ENCODE measurements at places on chromosomes 12 and 14.

- no peak for DNase-seq
These were observed 301.6 kb downstream of the ATP23 start for GRCh38 chr12:58242796-58243630.

DNA sequence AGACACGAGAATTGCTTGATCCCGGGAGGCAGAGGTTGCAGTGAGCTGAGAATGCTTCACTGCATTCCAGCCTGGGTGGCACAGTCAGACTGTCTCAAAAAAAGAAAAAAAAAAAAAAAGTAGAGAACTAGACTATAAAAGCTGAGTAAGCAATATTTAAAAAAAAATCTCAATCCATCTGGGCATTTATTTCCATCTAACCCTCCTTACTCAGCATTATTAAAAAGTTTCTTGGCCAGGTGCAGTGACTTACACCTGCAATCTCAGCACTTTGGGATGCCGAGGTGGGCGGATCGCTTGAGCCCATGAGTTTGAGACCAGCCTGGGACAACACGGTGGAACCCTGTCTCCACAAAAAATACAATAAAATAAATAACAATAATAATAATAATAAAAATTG, 4.5 kb downstream of the SUPT16H start:
- no peak for DNase-seq

DNA sequence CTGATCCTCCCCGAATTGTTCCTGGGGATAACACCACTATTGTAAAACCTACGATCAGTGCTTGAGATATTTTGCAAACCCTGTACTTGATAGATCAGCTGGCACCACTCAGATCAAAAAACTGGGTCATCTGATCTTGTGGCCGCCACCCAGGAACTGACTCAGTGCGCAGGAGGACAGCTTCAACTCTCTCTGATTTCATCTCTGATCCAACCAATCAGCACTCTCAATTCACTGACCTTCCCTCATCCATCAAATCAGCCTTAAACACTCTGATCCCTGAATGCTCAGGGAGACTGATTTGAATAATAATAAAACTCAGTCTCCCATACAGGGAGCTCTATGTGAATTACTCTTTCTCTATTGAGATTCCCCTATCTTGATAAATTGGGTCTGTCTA, 4.2 kb upstream of the XPOT start:
- no peak for DNase-seq

- DNase-seq = no peak
These were observed 8.6 kb downstream of the GLIPR1 start for GRCh38 chr12:75489187-75489586.

GRCh38 chr12:122158700-122159285, 15.2 kb downstream of the IL31 start:
- DNase-seq = no peak

- DNase-seq = no peak
These were observed 7.3 kb upstream of the KIF26A start for GRCh38 chr14:104130974-104131651.

DNA sequence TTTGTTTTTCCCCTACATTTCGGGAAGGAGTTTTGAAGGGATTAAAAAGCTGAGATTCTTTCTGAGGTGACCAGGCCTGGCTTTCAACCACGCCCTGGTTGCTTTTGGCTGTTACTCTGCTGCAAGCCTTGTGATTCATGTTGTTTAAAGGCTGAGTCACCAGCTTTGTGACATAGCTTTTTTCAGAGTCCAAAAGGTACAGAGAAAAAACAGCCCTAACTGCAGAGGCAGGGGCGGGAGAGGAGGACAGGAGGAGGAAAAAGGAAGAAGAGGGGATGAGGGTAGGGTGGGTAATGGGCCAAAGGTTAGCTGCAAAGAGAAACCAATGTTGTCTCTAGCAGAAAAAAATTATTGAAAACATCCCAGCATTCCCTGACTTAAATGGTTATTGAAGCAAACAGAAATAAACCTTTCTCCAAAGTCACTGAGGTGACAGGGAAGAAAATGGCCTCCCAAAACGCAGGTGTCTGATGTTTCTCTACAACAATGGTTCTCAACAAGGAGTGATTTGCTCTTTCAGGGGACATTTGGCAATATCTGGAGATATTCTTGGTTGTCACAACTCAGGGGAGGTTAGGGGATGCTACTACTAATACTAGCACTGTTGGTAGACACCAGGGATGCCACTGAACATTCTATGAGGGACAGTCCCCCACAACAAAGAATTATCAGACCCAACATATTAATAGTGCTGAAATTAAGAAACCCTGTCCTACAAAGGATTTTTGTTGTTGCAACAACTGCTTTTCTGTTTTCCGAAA, 2.1 kb upstream of the UBC start:
- DNase-seq = no peak

DNA sequence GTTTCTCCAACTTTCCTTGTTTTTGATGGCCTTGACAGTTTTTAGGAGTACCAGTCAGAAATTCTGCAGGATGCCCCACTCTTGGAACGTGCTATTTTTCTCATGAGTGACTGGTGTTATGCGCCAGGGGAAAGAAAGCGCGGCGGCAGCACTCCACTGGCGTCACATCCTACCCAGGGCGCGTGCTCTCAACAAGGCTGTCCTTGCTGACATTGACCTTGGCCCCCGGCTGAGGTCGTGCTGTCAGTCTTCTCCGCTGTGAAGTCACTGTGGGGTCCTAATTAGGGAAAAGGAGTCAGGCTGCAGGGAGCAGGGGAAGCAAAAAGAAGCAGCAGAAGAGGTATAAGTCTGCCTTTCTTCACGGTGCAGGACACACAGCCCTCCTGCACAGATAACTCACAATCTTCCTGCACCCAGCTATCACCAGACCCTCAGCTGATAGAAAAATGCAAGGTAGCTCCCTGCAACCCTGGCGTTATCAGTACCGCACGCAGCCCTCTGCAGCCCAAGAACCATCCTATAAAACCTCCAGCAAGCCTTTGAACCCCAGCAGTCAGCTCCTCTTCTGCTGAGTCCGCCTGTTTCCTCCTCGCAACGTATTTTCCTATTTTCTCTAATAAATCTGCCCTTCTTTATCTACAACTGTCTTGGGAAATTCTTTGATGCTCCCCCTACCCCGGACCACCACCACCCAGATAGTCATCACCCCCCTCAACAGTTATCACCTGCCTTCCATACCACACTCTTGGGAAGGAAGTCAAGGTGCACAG, 48.0 kb upstream of the C14orf180 start:
- no peak for DNase-seq

DNA sequence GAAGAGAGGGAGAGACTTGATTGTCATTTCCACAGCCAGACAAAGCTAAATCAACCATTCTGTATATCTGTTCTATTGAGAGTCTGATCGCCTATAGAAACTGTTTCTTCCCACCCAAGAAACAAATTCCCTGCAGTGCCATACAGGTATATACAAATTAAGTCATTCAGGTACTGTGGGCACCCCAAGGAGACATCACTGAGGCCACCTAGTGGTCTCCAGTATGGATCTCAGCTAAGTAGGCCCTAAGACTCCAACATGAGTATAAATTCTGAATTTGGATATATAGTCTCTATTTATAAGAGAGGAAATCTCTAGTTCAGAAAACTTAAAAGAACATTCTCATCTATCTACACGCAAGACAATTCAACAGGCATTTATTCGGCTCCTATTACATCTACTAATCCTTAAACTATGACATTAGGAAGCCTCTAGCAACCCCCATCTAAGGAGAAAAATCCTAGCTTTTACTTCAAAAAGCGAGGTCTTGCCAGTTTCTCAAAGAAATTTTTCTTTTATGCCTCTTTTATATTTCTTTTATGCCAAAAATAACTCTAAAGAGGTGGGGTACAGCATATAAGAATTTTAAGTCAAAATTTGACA, 62.6 kb downstream of the DCAF5 start:
- no peak for DNase-seq

DNA sequence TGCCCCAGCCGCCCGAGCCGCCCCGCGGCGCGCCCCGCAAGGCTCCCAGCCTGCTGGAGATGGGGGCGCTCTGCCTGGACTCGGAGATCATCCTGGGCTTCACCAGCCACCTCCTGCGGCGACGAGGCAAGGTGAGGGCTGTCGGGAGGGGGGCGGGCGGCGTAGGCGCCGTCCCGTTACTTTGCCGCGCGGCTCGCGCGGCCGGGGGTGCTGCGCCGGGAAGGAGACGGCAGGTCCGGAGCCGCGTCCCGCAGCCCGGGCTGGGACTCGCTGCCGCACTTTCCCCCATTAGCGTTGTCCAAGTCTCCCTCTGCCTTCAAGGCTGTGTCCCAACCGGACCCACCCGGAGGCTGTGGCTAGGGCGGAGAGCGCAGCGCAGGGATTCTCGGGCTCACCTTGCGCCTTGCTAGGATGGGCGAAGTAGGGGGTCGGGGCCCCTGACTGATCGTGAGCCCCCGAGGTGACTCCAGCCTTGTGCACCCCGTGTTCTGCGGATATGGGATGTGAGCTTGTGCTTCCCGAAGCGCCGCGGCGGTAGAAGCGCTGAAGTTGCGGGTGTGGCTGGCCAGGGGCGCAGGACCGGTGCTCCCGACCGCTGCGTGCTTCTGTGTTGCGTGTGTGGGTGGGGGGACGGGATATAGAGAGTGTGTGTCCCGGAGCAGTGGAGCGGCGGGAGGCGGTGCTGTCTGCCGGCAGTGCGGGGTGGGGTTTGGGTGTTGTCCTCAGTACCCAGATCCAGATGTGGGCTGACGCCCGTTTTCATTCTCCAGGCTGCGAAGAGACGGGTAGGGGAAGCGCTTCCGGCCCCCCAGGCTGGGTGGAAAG, 1.7 kb upstream of the KIF26A start:
- no peak for DNase-seq

GRCh38 chr12:64147875-64148274, 74.2 kb downstream of the KICS2 start:
- no peak for DNase-seq

DNA sequence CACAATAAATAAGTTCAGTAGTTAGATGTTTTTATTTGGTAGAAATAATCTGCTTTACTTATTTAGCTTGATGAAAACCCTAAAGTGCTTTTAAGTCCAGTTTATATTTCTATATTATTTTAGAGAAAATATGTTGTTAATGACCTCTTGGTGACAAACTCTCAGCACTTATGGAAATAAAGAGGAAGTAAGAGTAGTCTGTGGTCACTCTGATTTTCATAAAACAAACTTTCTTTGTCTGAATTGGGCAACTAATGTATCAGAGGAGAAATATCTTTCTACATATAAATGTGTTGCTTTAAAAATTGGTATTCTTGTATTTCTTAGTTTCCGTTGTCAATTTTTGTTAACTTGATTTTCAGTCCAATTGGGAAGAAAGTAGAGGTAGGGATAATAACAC, 878.9 kb upstream of the SEL1L start:
- no peak for DNase-seq

- no peak for DNase-seq
These were observed 111.1 kb upstream of the CCDC175 start for GRCh38 chr14:59687663-59688062.

- no peak for DNase-seq
These were observed 20.1 kb downstream of the SPRING1 start for GRCh38 chr12:116717466-116718437.

- DNase-seq = no peak
These were observed 16.0 kb downstream of the CERS5 start for GRCh38 chr12:50151047-50151687.

DNA sequence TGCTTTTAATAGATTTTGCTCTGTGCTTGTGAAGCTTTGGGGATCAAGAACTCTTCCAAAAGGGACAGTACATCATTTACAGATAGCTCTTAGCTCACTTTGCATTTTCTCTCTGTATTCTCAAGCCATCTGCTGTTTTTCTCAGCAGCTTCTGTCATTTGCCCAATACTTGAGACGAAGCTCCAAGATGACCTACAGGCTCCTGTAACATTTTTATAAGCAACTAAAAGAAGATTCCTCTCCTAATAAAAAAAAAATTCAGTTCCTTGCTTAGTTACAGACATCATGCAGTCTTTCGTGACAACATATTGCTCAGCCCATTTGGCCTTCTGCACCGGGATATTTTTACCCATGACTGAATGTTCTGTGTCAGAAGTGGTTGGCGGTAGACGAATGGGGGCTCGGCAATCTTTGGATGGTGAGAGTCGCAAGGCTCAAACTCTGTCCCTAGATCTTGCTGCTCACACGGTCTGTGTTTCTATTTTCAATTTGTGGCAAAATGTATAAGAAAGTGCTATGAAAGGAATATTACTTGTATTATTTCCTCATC, 215.6 kb downstream of the FSCB start:
- DNase-seq = no peak

DNA sequence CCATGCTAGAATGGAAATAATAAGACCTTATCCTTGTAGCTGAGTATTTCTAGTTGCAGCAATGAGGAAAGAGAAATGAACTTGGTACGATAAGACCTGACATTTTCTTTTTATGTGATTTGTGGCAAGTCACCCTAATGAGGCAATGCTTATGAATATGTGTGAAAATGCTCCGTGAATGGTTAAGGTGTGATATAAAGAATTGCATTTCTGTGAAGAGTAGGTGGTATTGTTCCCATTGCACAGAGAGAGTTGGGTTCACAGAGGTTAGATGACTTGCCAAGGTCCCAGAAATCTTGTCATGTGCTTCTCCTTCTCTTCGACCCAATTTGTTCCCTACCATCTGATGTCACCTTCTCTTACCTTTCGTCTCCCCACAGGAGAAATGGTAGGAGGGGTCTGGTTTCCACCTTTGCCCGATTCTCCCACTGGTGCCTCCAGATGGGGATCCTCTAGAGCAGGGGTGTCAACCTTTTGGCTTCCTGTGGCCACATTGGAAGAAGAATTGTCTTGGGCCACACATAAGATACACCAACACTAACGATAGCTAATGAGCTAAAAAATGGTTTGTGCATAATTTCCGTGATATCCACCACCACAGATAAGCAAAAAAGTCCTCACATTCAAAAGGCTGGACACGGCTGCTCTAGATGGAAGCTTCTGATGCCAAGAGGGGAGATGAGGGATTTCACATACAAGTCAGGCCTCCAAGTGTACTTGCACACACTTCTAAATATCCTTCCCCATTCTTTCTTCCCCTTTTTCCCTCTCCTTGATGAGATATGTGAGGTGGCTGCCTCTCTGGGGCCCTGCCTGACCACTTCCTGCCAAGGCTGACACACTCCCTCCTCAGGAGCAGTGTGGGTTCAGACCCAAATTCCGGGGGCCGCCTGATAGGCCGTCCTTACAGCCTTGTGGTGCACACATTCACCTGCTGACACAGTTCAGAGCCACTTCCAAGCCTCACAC, 96.1 kb downstream of the PLXNC1 start:
- DNase-seq = no peak

GRCh38 chr14:99937475-99938244, 127.6 kb upstream of the EVL start:
- no peak for DNase-seq

- DNase-seq = peak; percentile 70
These were observed at the start of gene DYNC1H1 for GRCh38 chr14:101964297-101965180. DYNC1H1 (plus strand) TSS chr14:101964573; CDS start chr14:101964692, 119 bp downstream.

GRCh38 chr12:6074979-6075585, 49.4 kb downstream of the VWF start:
- no peak for DNase-seq

DNA sequence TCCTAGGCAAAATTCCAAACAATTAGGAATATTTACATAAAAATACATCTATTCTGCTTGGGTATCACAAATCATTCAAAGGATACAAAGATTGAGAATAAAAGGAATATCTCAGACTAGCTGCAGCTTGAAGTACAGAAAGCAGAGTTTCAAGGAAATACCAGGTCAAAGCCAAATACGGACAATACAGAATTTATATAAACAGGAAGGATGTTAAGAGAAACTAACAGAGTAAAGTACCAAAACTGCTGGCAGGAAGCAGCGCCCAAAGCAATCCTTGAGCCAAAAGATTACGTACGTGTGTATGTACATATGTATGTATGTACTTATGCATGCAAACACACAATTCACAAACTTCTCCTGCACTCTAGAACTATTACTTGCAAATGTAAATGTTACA, 86.6 kb downstream of the PPP1R12A start:
- DNase-seq = no peak

- DNase-seq = peak; percentile 61
These were observed 124.0 kb downstream of the SPTSSA start for GRCh38 chr14:34338056-34338455.

GRCh38 chr12:91052026-91052425, 5.8 kb downstream of the KERA start:
- no peak for DNase-seq
